ENCODE measurements at places on chromosomes 3 and 15. TPM values are rescaled to one million over a fixed set of nuclear protein-coding genes. Genes with fewer than 3 reads are reported as not detected.

The FBXW12 gene
- not detected for total RNA-seq

The ETV5 gene
- 1.0 TPM for total RNA-seq

The CHST2 gene
- 2.9 TPM for total RNA-seq

The GHSR gene
- total RNA-seq: not detected

The CHRD gene
- total RNA-seq: 0.04 TPM

The P3H2 gene
- total RNA-seq: not detected

The TNFAIP8L3 gene
- total RNA-seq: 1.7 TPM

The ATP8B4 gene
- total RNA-seq: 8.5 TPM

The SLC51B gene
- not detected for total RNA-seq

The FOXL2NB gene
- not detected for total RNA-seq

The TNIK gene
- 19.2 TPM for total RNA-seq

The EFCC1 gene
- not detected for total RNA-seq

The STRA6 gene
- not detected for total RNA-seq

The LNP1 gene
- total RNA-seq: 1.6 TPM

The IDH2 gene
- total RNA-seq: 73.8 TPM

The PSMD2 gene
- total RNA-seq: 334 TPM

The APOD gene
- total RNA-seq: 0.20 TPM

The SNTN gene
- not detected for total RNA-seq
